NCI-H460 (cell line): ENCODE measurements at places on chromosomes 4 and X. TPM values are rescaled to one million over a fixed set of nuclear protein-coding genes. Genes with fewer than 3 reads are reported as not detected.

DNA sequence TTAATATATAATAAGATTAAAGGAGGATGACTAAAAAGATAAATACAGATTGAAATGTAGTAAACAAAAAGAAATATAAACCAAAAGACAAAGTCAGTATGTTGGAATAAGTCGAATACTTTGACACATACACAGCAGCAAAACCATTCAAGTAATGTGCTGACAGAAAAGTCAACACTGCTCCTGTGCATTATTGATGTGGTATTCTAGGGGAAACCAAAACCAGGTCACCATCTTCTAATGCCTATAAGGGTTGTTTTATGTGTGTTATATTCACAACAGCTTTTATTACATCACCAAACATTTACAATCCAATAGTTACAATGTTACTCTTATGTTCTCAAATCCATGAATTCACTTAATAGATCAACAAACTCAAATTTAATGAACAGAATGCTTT, 111.8 kb upstream of the DKK2 start:
- no peak for DNase-seq

GRCh38 chr4:174564529-174564928, 42.2 kb upstream of the HPGD start:
- DNase-seq, result no peak

- DNase-seq, result no peak
Measured at GRCh38 chr4:132238697-132239096, 910.4 kb upstream of the PCDH10 start.

- DNase-seq, result no peak
Measured at GRCh38 chr4:73477176-73477575, 4.4 kb upstream of the AFM start.

GRCh38 chrX:19513383-19513782, 1.9 kb downstream of the MAP3K15 start:
- no peak for DNase-seq

DNA sequence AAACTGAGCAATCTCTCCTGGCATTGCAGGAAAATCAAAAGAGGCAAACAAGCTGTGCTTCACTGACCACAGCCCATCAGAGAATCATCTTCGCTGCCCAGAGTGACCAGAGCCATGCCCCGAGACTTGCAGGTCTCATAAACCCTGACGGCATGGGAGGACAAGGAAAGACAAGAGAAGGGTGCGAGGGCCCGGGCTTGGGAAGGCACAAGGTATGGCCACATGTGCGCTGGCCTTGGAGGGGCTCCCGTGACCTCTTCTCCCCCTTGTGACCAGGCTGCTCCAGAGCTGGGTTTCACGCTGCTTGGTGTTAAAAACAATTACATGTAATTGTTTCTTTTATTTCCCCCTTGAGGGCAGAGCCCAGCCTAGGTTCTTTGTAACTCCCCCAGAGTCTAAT, 20.8 kb downstream of the DCTD start:
- DNase-seq, result no peak

- DNase-seq, result no peak
Measured at GRCh38 chrX:132609362-132609848, 120.6 kb upstream of the MBNL3 start.

DNA sequence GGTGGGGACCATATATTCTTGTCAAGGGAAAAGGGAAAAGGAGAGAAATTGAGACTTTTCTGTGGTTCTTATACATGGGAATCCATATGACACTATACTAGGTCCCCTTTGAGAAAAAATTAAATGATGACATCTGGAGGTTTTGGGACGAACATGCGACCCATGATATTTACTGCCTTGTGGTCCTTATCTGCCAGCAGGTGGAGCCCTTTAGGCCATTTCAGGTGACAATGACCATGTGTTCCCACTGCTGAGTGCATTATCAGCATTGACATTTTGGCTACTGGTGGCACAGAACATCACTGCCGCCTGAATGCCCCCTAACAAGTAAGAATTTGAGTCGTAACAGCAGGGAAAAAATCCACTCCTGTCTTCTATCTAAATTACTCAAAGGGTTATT, 843.4 kb downstream of the FSTL5 start:
- peak; percentile 20 for DNase-seq

DNA sequence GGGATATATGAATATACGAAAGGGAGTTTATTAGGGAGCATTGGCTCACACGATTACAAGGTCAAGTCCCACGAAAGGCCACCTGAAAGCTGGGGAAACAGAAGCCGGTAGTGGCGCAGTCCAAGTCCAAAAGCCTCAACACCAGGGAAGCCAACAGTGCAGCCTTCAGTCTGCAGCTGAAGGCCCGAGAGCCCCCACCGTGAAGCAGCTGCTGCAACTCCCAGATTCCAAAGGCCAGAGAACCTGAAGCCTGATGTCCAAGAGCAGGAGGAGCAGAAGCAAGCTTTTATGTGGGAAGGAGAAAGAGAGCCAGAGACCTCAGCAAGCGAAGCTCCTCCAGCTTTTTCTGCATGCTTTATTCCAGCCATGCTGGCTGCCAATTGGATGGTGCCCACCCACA, 275.8 kb downstream of the PTTG2 start:
- DNase-seq, result no peak

- no peak for DNase-seq
Measured at GRCh38 chr4:71074452-71075299, 81.2 kb downstream of the DCK start.

- no peak for DNase-seq
Measured at GRCh38 chrX:8305350-8305749, 134.3 kb upstream of the VCX2 start.

DNA sequence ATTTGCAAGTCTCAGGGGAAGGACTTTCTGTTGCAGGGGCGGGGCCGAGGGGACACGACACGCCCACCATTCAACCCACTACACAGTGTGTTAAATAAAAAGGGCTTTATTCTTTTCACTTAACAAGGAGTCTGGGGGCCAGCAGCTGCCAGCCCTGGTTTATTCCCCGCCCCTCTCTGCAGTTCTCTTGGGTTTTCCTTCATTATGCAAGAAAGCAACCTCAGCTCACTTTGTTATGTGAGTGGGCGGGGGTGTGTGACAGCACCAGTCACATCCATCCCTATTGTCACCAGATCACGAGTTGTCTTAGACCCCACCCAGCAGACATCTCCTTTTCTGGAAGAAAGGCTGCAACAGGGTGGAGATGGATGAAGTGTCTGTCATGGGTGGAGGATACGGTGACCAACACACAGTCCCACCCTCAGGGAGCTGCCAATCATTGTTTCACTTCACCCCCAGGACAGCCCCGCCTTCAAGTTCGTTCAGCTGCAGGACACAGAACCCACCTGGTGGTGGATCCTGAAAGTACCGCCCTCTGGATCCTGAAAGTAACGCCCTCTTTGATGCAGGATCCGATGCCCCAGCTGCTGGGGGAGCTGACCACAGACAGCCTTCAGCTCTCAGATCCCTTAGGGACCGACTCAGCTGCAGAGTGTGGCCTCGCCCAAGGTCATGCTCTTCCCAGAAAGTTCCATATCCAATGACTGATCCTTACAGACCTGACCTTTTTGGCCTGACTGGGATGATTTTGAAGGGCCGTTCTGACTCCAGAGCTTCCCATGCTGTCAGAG, 79.6 kb downstream of the SMIM20 start:
- no peak for DNase-seq

DNA sequence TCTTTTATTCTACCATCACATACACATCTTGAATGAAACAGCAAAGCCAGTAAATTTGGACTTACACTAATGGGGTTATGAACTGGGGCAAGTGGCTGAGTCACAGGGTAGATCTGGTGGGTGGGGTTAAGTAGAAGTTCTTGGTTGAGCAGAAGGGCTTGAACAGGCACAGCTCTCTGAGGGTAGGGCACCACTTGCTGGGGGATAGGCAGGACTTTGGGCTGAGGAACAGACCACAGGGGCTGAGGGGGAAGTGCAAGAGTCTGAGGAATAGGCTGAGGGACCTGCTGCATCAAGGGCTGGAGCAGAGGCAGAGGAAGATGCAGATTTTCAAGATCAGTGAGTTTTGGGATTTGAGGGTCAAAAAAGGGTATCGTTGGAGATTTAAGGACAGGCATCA, 8.3 kb downstream of the CSN2 start:
- no peak for DNase-seq

- no peak for DNase-seq
Measured at GRCh38 chrX:34901761-34902160, 40.8 kb upstream of the FAM47B start.

DNA sequence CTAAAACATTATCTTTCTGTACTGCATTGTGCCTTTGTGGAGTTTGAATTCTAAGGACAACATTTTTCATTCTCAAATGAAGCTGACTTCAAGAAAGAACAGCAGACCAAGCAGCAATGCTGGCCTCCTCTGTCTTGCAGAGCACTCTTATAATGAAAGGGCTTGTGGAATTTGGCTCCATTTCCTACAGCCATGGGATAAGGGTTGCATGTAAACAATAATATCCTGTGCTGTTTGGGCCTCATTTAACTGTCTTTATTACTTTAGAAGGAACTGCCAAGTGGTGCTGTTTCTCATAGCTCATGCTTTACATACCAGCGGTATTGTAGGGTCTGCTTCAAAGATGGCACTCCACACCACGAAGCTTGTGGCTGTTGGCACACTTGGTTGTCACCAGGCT, 111.4 kb upstream of the EOLA2 start:
- DNase-seq, result no peak

GRCh38 chr4:74444891-74445642, at the start of gene AREG:
TSS of gene AREG (plus strand) at chr4:74445136. CDS start at chr4:74445346, 210 bp downstream.
- peak; percentile 35 for DNase-seq

DNA sequence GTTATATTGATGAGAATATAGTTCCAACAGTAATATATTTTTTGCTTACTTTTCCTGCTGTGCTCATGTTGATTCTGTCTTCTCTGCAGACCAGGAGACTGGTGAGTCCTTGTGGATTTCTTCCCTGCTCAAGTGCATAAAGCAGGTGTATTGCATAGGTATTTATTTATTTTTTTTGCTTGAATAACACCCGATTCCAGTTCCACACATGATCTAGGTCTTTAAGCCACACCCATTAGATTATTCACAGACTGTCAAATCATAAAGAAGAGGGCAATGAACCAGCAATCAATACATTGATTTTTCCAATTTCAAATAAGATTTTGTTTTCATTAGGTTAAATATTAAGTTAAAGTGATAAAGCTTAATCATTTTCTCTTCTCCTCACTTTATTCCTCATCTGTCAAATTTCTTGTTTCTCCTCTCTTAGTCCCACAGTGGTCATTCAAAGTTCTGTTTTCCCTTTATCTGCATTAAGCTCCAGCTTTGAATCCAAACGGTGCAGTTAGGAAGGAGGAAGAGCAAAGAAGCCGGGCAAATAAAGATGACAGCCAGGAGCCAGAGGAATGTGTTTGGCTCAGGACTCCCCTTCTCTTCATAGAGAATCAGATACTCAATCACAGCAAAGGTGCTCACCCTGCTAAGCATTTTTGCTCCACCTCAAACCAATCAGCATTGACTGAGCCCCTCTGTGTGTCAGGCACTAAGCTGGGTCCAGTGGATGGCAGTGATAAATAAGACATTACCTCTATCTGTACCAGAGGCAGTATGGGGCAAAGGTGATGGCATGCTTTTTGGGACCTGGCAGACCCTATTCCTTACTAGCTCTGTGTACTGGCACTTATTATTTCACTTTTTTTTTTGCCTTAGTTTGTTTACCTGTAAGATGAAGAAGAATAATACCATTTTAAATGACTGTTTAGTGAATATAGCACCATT, at the start of gene ADH1A:
Gene ADH1A (minus strand): TSS at position 138 of the 939 bp plus-strand sequence. CDS start 71 bp downstream, at position 67.
- no peak for DNase-seq

- DNase-seq, result no peak
Measured at GRCh38 chr4:9800848-9801247, 19.4 kb downstream of the DRD5 start.

DNA sequence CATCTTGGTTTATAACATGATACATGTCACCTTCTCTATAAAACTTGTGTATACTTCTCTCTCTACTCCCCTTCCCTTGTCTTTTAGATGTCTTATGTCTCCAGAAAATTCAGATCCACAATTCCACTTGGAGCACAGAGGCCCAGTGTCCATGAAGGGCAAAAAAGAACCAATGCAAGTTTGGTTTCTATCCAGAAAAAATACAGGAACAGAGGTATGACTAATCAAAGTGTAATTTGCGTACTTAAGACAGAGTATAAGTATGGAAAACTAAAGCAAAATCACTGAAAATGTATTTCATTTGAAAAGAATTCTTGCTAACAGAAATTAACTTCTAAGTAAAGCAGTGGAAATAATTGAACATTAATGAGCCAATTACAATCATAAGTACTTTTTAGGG, 46.2 kb downstream of the GUCY1B1 start:
- DNase-seq, result no peak

Gene SERPINA7
- total RNA-seq, result not detected in 2 replicates

Gene SYNPO2
- total RNA-seq, result 1.2 and 1.4 TPM in 2 replicates

Gene CLDN34
- not detected in 2 replicates for total RNA-seq
